NCI-H187 (cell line): ENCODE measurements at places on chromosomes 3 and 15.

DNA sequence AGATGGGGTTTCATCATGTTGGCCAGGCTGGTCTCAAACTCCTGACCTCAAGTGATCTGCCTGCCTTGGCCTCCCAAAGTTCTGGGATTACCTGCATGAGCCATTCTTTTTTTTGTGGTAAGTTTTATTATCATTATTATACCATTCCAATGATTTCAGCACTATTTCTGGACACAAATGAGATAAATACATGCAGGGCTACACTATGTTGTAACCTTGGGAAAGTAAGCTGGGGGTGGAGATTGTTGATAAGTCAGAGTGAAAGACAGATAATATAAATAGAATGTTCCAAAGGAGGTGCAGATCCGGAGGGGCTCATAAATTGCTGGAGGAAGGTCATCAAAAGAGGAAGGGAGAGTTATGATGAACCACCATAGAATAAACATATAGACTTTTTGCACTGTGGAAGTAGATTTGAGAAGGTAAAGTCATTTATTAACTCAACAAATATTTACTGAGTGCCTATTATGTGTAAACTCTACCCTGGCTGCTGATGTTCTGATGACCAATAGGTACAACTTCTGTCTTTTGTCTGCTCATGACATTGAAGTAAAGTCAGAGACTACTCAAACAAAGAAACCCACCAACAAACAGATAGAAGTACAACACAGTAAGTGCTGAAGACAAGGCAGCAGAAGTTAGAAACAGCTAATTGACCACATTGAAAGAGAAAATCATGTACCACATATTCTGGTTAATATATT is 478.9 kb upstream of the GOLIM4 start:
- DNase-seq = no peak

DNA sequence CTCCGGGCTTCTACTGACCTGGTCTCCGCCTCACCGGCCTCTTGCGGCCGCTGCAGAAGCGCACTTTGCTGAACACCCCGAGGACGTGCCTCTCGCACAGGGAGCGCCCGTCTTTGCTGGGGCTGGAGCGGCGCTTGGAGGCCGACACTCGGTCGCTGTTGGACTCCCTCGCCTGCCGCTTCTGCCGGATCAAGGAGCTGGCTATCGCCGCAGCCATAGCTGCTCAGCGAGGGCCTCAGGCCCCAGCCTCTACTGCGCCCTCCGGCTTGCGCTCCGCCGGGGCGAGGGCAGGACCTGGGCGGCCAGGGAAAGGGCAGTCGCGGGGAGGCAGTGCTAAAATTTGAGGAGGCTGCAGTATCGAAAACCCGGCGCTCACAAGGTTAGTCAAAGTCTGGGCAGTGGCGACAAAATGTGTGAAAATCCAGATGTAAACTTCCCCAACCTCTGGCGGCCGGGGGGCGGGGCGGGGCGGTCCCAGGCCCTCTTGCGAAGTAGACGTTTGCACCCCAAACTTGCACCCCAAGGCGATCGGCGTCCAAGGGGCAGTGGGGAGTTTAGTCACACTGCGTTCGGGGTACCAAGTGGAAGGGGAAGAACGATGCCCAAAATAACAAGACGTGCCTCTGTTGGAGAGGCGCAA is 319.2 kb downstream of the FGF12 start:
- DNase-seq = no peak

- no peak for DNase-seq
Observed at GRCh38 chr3:196423044-196423781, 9.0 kb downstream of the UBXN7 start.

- no peak for DNase-seq
Observed at GRCh38 chr3:188197388-188197847, 43.5 kb downstream of the LPP start.

DNA sequence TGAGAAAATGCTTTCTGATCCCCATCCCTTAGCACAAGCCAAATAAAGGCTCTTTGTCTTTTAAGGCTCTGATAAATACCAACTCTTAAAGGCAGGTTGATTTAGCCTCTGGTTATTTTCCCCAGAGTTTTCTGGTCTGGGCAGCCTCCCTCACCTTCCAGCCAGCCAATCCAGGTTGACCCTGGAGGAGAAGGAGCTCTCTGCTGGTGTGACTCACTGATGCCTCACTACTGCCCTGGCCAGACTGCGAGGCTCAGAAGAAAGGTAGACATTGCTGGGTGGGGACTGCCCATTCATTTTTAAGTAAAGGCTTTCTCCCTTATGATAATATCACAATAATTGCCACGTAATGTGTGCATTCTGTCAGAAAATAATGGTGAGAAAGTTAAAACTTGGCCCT is 37.1 kb downstream of the SLCO3A1 start:
- no peak for DNase-seq

GRCh38 chr15:80234883-80235282 is 17.1 kb downstream of the CTXND1 start:
- no peak for DNase-seq

DNA sequence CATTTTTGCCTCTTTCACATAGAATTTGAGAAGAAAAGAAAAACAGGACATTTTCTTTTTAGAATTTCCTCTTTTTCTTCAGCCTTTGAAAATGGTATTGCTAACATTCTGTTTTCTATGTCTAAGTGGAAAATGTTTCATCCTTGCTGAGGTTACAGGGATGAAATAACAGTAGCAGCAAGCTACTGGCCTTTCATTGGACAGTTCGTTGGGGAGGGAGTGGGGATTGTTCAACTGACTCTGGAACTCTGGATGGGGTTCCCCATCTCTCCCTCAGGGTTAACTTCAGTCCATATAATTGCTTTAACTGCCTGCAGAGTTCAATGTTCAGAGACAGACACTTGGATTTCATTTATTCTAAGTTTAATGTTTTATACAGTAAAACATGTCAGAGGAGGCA is 346.0 kb downstream of the NLGN1 start:
- DNase-seq = no peak

GRCh38 chr3:172107403-172107802 is 68.0 kb downstream of the FNDC3B start:
- no peak for DNase-seq

DNA sequence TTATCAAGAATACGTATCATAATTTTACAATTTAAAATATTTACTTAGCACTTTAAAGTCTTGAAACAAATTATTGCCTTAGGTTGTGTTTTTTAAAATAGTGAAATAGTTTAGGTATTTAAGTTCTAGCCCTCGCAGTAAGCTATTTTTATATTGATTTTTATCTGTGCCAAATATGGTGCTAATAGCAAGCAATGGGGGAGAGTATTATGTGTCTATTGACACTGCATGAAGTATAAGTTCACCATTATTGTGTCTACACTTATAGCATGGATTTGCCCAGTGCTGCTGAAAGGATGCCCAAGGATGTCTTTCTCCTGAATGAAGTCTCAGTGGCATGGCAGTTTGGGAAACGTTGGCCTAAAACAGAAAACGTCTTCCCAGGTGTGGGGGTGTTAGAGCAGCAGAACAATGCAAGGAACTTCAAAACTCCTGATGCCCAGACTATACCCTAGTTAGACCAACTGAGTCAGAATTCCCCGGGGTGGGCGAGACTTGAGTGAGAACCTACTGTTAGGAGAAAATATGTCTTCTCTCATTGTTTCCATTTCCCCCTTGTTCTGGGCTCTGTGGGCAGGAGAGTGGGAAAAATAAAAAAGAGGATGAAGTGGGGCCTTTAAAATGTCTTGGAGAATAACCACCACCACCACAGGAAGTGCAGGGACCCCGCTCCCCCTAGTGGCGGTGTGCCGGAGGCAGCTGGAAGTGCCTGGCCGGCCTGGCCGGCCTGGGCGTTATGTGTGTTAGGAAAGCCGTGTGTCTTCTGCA is 104.2 kb upstream of the SLC7A14 start:
- DNase-seq = peak; percentile 18

DNA sequence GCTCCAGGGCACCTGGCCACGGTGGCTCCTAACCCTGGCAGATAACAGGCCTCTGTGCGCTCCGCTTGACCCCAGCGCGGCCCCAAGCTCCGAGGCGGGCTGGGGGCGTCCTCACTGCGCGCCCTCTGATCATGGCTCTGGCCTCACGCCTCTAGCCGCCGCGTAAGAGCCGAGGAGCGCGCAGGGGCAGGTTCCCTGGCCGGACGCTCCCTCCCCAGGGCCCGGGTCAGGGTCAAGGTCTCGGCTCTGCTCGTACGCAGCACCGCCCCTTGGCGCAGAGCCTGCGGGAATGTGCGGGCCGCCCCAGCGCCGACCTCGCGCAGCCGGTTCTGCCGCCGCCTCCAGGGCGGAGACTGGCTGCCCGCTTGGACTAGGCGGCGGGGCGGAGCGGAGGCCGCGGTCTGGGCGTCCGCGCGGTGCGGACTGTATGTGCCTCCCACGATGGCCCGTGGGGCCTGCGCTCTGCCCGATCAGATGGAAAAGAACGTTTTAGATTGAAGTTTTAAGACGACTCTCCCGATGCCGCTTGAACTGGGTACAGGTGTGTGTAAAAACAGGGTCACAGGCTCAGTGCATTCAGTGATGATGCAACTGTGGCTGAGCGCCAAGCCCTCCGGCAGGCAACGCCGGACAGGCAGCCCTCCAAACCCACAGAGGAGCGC is 40.8 kb downstream of the CHST14 start:
- no peak for DNase-seq

DNA sequence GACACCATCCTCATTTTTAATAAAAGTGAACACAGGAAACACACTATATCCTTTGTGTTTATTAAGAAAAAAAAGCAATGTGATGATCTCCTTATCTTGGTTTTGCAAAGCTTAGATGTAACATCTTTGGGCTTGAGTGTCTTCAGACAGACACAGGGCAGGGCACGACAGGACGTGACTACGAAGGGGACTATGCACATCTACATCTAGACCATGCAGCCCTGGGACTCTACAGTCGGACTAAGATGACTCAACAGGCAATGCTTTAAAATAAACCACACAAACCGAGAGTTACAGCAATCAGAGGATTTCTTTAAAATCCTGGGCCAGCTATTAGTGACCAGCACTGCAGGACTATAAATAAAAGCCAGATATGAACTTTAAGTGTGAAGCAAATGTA is 22.8 kb upstream of the TM2D3 start:
- DNase-seq = no peak

- DNase-seq = no peak
Observed at GRCh38 chr15:99562238-99562637, 3.5 kb upstream of the MEF2A start.

- DNase-seq = no peak
Observed at GRCh38 chr3:36904641-36905040, 40.2 kb downstream of the TRANK1 start.

DNA sequence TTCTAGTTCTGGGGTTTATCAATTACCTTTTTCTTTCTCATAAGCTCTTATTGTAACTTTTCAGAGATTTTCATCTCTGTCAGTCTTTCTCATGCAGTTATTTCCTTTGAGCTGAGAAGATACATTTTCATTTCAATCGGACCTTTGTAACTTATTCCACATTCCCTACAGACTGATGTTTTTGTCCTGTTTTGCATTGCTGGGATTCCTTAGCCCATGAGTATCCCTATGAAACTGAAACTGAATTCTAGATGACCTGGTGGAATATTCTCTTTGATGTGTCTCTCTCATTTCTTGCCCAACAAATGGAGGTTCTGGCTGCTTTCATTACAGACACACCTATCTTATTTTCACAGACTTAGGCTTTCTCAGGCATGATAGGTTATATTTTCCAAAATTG is 10.5 kb upstream of the EPHA6 start:
- no peak for DNase-seq

DNA sequence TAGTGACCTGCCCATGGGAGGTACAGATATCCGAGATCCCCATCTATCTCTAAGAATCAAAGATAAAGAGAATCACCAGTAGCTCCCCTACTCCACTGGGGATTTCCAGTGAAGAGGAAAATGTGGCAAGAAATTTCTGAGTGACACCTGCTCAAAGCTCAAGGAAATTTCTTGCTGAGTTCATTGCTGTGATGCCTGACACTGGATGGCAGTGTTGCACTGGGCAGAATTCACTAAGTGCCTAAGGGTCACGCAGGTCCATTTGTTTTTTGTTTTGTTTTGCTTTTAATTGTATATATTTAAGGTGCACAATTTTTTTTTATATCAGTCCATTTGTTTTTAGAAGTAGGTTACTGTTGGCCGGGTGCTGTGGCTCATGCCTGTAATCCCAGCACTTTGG is 109.5 kb upstream of the KCNAB1 start:
- no peak for DNase-seq

DNA sequence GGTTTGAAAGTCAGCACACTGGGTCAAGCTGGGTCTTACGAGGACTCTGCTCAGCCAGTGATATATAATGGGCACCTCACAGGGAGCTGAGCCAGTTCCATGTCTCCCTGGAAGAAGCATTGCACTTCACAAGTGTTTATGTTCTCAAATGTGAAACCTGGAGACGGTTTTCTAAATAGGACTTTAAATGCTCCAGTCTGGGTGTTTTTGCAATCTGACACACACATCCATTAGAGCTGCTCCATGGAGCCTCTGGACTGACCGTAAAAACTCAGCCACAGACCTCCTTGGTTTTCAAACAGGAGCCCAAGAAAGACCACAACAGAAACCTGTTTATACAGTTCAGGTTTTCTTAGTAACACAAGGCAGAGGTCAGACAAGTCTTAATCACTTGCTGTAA is 201.3 kb upstream of the LRIG1 start:
- DNase-seq = no peak

- DNase-seq = no peak
Observed at GRCh38 chr3:70137366-70137765, 137.8 kb downstream of the SAMMSON start.

GRCh38 chr3:48432411-48433371 is 2.8 kb upstream of the PLXNB1 start:
- DNase-seq = no peak

- DNase-seq = no peak
Observed at GRCh38 chr15:57667171-57667849, 39.2 kb upstream of the POLR2M start.

- no peak for DNase-seq
Observed at GRCh38 chr15:78739996-78740903, 71.0 kb downstream of the ADAMTS7 start.
